HFF-Myc (cell line): ENCODE measurements at places on chromosomes 12 and 14.
A peak's percentile ranks its signal among the peaks of the same experiment; 100 is the strongest.

DNA sequence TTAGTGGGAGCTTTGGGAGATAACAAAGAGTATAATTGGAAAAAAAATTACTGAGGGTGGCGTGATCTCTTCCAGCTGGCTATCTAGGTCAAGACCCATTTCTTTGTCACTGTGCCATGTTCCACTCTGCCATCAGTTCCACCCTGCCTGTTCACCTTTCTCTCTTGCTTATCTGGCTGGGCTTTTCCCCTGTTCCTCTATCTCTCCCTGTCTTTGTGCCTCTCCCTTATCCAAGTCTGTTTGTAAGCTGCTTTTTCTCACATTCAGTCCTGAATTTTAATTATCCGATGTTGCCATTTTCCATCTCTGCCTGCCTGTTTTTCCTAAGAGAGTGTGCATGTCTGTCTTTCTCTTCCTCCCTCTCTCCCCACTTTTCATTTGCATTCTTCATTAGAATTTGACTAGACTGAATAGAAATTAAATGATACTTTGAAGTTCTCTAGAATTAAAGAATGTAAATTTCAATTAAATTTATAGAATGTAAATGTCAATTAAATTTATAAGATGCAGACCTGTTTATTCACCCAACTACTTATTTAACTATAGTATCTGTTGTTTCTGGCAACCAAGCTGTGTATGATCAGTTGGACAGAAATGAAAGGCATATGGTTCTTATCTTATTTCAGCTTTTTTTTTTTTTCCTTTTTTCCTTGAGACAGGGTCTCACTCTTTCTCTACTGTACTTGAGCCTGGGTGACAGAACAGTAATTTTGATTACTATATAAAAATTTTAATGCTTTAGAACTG lies 40.9 kb upstream of the A2ML1 start:
- no peak for DNase-seq

- no peak for DNase-seq
Observed at GRCh38 chr14:100176811-100177327, 17.4 kb upstream of the DEGS2 start.

DNA sequence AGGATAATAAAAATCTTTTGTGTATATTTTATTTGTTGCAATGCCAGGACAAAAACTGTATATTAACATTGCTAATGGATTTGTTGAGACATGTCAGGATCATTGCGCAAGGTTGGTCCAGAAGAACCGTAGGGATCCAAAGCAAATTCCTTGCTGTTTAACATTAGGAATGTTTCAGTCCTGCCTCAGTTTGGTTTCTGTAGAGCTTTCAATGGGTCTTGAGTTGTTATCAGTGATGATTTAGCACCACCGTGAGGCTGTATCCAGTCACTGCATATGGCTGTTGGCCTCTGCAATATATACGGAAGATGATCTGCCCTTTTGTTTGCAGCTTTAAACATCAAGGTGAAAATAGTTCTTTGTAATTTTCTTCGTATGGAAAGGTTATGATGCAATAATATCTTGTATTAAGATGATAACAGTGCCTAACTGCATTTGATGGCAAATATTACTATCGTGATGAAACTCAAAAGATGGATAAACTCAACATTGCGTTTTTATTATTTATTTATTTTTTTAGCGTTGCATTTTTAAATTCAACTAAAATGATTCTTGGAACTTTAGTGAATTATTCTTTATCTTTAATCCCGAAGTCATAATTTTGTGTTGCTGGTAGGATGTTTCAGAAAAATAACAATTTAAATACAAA lies 231.2 kb downstream of the AKAP6 start:
- peak; percentile 82 for DNase-seq

DNA sequence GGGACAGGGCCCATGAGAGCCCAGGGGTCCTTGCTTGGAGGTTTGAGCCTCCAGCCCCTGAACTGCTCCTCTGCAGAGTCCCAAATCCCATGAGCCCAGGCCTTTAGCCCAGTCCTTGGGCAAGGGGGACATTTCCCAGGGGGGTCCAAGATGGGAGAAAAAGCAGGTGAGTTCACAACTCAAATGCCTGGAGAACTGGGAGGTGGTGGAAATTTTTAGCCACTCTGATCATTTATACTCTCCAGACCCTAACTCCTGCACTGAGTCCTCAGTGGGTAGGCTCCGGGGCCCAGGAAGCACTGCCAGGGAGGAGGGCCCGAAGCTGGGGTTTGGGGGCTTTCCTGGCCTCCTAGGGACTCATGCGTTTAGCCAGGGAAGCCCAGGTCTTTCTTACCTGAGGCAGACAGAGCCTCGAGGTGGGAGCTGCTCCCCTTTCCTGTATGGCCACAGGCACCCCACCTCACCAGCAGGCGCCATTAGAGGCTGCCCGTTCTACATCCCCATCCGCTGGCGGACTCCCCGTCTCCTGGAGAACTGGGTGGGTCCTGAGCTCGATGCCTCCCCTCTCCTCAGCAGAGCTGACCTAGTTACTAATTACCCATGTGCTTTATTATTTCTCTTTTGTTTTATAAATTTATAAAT lies 998 bp downstream of the HNF1A start:
- no peak for DNase-seq

GRCh38 chr14:51310505-51310944 lies 70.5 kb downstream of the TMX1 start:
- DNase-seq: peak; percentile 83

- DNase-seq: no peak
Observed at GRCh38 chr12:40581889-40582288, 110.3 kb upstream of the CNTN1 start.
